Activated naive CD4-positive, alpha-beta T cell (primary cell): ENCODE measurements at places on chromosomes 3 and 15.
A peak's percentile ranks its signal among the peaks of the same experiment; 100 is the strongest.

DNA sequence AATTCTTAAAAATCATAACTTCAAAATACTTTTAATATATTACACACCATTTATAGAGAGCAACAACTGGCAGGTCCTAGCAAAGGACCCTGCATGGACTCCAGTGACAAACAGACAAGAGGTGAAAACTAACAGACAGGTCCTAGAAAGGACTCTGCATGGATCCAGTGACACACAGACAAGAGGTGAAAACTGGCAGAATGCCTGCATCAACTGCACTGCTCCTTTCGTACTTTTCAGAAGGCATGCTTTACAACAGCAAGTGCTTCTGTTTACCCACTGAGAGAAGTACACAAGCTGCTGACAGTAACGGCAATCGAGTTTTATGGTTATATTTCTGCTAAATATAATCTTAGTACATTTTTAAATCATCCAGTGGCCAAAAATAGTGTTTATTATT, 24.3 kb upstream of the GP5 start:
- no peak for DNase-seq

DNA sequence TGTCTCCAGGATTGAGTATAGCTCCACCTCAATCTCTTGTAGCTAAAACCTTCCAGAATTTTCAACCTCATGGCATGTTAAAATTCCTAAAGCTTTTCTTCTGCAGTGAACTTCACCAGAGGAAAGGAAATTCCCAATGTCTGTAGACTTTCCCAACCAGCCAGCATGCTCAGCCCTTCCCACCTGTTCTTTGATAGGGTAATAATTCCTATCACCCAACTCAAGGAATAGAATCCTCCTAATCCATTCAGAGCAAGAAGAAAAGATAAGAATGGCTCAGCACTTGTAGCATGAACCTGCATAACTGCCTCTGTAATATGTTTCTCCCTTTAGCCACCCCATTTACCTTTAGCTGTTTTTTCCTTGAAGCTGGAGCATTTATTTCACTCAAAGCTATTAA, 301.8 kb upstream of the GADL1 start:
- DNase-seq: no peak

GRCh38 chr3:124407260-124407659, 323.0 kb upstream of the UMPS start:
- DNase-seq: no peak

GRCh38 chr3:55402886-55403609, 84.1 kb downstream of the WNT5A start:
- no peak for DNase-seq

DNA sequence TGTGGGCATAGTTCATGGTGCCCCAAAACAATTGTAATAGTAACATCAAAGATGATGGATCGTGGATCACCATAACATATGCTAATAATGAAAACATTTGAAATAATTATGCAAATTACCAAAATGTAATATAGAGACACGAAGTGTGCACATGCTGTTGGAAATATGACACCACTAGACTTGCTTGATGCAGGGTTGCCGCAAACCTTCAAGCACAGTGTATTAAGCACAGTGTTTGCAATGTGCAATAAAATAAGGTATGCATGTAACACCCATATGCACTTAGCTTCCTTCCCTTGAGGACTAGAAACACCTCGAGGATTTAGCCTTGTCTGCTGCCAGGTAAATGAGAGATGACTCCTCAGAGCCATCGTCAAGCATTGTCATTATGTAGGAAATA, 10.9 kb upstream of the GJD2 start:
- DNase-seq: no peak

GRCh38 chr15:72086010-72086697, 31.8 kb downstream of the MYO9A start:
- DNase-seq: no peak

- DNase-seq: peak; percentile 56
Measured at GRCh38 chr3:42547401-42547945, 34.3 kb downstream of the SEC22C start.

DNA sequence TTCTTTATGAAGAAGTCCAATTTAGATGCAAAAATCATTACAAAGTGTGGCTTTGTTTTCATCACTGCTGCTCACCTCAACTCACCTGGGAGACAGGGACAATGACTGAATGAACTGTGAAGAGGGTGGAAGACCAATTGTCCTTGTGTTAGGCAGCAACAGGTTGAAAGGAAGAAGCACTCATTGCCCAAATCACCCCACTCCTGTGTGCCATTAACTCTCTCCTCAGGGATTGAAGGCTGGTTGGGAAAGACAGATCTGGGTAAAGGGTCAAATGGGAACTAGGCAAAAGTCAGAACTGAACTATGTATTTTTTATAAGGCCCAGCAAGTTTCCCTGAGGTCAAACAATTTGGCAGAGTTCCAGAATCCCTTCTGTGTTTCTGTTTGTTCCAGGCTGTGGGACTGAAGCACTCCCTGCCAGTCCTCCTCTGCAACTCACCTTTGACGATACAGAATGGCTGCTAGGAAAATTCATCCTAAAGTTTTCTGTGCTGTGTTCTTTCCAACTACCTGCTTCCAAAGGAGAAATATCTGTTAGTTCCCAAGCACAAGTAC, 68.6 kb upstream of the CCDC39 start:
- DNase-seq: no peak

DNA sequence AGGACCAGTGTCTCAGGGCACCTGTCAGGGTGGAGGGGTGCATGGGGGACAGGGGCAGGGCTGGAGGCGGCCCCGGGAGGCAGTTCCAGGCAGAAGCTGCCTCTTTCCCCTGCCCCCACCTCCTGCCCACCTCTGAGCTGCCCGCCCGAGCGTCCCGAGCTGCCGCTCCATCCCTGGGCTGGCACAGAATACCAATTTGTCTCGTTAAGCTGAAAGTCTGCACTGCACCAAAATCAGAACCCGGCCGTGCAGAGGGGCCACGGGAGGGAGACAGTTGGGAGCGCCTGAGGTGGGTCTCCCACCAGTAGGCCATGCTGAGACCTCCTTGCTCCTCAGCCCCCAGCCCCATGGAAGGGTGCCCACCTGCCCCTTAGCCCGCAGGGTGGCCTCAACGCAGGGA, 1.3 kb upstream of the ATP2B2 start:
- no peak for DNase-seq

DNA sequence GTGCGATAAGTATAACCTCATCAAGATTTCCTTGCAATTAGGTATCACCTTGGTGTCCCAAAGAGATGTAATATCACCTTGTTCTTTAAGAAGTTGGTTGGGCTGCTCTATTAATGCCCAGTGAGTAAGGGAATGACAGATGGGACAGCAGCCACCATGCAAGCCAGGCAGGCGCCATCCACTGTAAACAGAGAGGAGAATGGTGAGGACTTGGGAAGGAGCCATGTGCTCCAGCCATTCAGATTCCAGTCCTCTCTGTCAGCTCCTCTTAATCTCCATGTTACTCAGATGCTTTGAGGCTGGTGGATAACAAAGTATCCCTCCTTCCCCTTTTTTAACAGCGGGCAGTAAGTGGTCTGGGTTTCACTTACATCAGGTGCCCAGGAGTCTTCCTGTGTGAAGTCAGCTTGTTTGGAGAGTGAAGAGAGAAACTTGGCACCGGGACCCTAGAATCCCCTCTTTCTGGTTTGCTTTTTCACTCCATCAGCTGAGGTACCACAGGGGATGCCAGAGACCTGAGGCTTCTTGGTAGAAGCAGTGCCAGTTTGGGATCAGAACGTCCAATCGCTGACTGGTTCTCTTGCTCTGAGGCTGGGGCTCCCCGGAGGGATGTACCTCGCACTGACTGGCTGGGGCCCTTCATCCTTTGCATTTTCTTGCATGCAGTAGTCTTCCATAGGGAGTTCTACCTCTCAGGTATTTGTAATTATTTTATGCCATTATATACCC, 29.5 kb downstream of the SLCO3A1 start:
- no peak for DNase-seq

DNA sequence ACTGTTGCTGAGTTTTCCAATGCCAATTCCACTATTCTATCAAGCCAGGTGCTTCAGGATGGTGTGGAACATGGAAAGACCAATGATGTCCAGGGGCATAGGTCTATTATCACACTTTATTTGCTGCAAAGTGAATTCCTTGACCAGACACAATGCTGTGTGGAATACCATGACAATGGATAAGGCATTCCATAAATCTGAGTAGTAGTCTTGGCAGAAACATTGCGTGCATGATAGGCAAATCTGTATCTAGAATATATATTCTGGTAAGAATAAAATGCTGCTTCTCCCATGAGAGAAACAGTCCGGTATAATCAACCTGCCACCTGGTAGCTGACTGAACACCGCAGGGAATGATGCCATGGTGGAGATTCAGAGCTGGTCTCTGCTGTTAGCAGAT, 70.0 kb upstream of the ALDH1A3 start:
- no peak for DNase-seq

DNA sequence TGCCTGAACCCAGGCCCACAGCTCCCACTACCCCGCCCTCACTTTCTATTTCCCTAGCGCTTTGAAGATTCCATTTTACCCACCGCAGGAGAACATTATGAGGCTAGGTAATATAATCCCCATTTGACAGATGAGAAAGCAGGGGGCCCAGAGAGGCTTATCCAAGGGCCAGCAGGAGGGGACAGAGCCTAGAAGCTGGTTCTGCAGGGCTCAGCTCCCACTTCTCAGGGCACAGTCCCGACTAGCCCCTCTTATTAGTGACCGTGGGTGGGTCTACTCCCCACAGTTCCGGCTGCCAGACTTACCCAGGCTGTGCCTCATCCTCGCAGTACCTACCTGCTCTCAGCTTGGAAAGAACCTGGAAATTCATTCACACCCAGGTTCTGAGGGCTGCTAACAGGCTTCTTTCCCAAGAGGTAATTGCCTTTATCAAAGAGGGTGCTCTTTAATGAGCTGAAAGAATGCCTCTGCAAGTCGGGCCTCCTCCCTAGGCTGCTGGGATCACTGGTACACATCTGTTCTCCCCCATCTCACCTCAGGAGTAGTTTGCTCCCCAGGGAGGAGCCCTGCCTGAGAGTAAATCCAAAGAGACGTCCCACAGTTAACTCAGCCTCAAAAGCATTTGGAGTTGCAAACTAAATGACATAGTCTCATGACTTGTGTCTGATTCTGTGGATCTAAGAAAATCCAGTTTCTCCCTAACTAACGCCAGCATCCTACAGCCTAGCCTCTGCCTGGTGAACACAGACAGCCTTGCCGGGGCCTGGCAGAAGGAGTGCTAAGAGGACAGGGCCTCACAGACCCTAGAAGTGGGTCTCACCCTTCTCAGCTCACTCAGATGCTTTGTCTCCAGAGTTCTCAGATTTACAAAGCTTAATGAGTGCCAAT, 125.0 kb downstream of the CHSY1 start:
- DNase-seq: no peak

DNA sequence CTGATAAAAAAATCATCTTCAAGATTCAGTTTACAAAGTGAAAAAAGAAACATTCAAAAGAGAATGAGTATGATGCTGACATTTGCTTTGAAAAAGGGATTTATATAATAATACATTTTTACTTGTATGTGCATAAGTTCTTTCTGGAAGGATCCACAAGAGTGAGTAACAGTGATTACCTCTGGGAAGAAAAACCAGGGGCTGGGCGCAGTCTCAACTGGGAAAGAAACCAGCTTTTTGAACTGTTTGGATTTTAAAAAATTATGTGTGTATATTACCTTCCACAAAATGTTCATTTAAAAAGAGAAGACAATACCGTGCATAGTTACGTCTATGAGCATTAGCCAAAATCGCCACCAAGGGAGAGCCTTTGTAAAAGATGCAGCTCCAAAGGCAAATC, 1.3 kb downstream of the CLEC3B start:
- DNase-seq: no peak

GRCh38 chr3:42735019-42735418, 32.4 kb upstream of the HHATL start:
- no peak for DNase-seq

DNA sequence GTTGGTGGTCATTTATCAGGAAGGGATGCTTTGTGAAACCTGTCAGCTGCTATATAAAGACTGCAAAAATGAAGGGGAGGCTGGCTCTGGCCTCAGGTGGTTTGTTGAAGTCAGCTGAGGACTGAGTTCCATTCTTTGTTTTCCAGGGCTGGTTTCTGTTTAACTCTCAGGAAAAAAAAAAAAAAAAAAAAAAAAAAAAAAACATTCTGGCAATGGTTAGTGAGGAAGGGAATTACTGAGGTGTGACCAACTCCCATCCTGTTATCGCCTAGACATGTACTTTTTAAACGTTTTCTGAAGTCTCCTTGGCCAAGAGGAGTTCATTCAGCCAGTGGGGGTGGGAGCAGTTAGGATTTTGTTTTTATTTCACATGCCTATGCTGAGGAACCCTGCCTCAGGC, 316.3 kb downstream of the OXSM start:
- DNase-seq: no peak

GRCh38 chr3:54986294-54986693, 58.4 kb upstream of the LRTM1 start:
- no peak for DNase-seq

GRCh38 chr3:16770021-16770420, 114.7 kb upstream of the PLCL2 start:
- DNase-seq: no peak

DNA sequence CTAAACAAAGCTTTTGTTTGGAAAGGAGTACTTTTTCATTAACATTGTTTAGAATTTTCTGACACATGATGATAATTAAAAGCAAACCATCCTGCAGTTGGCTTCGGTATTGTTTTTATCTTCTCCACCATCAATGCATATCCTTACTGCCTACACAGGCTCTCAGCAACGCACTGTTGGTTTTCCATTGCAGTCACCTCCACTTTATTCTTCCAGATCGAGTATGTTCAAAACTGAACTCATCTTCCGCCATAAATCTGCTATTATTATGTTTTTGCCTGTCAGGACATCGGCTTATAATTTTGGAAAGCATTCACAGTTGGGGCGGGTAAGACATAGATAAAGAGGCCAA, 589 bp upstream of the SENP5 start:
- no peak for DNase-seq

DNA sequence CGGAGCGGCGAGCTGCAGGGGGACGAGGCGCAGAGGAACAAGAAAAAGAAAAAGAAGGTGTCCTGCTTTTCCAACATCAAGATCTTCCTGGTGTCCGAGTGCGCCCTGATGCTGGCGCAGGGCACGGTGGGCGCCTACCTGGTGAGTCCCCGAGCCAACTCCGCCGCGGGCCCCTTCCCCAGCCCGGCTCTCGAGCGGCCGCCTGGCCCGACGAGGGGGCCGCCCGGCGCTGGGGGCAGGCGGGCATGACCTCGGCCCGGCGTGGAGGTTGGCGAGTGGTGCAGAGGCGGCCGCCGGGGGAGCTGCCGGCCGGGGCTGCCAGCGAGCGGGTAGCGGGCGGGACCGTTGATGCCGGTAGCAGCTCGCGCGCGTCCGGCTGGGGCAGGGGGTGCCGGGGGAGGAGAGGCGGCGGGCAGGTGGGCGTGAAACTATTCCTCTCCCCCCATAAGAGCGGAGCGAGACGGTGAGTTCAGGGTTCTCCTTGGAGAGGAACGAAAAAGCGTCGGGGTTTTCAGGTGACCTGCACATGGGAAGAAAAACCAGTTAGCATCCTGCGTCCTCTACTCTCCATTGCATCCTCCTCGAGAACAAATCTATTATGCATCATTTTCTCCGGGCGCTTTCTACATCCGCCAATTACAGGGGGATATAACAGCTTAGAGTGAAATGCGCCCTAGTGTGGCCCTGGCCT, 585 bp downstream of the SLCO3A1 start:
- DNase-seq: no peak

GRCh38 chr15:87623832-87624231, 632.7 kb downstream of the NTRK3 start:
- DNase-seq: no peak
